ENCODE measurements at places on chromosomes 16 and 17. TPM values are rescaled to one million over a fixed set of nuclear protein-coding genes. Genes with fewer than 3 reads are reported as not detected.
A peak's percentile ranks its signal among the peaks of the same experiment; 100 is the strongest.

PRSS33 gene
- total RNA-seq, result not detected

HP gene
- 63.2 TPM for total RNA-seq

TP53TG3 gene
- total RNA-seq, result not detected

ITGAX gene
- 36.4 TPM for total RNA-seq

DRC3 gene
- 0.32 TPM for total RNA-seq

GPR142 gene
- not detected for total RNA-seq

- DNase-seq, result no peak
Observed at GRCh38 chr17:1829216-1829591, 498 bp downstream of the SMYD4 start.

DNA sequence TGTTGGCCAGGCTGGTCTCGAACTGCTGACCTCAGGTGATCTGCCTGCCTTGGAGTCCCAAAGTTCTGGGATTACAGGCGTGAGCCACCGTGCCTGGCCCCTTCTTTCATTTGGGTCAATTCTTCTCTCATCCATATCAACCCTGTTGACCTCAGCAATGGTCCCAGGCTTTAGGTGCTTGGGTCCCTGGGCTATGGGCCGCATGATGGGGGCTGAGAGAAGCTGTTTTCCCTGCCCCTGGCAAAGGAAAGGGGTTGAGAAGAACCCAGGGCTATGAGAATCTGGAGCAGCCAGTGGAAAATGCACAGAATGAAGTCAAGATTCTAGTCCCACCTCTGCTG, 90.2 kb upstream of the TOB1 start:
- DNase-seq, result no peak

GRCh38 chr16:24580665-24581064, 41.3 kb downstream of the RBBP6 start:
- no peak for DNase-seq

GRCh38 chr17:60522889-60523626, 3.0 kb downstream of the APPBP2 start:
- DNase-seq, result no peak

DNA sequence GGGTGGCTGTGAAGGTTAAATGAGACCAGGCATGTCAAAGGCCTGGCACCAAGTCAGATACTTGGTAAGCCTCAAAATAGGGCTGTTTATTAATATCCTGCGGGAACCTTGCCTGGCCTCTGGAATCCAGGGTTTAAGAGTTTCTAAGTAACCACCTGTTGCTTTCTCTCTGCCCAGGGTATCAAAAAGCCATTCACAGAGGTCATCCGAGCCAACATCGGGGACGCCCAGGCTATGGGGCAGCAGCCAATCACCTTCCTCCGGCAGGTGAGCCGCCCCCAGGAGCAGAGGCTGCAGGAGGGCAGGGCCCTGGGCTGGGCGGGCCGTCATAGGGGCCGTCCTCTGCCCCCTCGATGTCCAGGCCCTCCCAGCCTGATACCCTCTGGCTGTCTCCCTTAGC, 13.3 kb downstream of the GPT2 start:
- DNase-seq, result no peak

GRCh38 chr17:77227461-77228240, 86.9 kb downstream of the SEC14L1 start:
- no peak for DNase-seq

GRCh38 chr17:81520021-81520901, 7.7 kb upstream of the ACTG1 start:
- no peak for DNase-seq

DNA sequence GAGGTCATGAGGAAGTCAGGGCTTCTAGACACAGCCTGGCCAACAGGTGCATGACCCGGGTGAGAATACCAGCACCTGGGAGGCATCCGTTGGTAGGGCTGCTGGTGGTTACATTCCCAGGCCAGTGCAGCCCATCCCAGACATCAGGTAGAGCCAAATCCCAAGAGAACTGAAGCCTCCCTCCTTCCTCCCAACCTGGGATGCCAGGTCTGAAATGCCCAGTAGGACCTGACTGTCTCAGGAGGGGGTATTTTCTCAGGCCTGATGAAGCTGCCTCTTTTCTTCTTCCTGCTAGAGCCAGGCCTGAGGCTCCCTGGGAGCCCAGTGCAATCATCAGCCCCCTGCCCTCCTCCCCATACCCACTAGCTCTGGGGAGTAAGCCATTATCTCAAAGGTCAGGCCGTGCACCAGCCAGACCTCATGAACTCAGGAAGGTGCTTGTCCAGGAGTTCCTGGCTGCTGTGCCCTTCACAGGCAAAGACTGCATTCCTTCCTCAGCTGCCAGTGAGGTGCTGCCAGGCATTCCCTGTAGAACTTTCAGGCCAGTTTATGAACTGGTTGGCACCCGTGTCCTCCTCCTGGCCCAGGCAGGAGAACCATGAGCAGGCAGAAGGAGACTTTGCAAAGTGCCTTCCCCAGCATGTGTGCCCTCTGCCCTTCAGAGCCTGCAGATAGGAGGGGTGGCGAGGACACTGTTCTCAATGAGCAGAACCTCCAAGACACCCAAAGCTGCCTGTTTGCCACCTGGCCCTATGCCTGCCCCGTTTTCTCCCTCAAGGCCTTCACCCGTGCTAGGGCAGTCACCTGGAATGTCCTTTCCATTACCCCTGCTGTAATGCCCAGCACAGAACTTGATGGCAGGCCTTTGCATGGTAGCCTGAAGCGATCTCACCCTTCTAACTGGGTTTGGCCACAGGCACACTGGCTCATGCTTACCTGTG, 7.6 kb downstream of the TBX2 start:
- peak; percentile 84 for DNase-seq

All from mesenteric fat pad (tissue), 1 donor.